ENCODE measurements at places on chromosomes 16 and 17. TPM values are rescaled to one million over a fixed set of nuclear protein-coding genes. Genes with fewer than 3 reads are reported as not detected.

Gene UBE2G1
- total RNA-seq = 67.9 TPM

Gene GNAO1
- 0.36 TPM for total RNA-seq

Gene ANKRD13B
- 30.7 TPM for total RNA-seq

Gene SRSF1
- total RNA-seq = 303 TPM

Gene TBC1D16
- 11.9 TPM for total RNA-seq

Gene KRT40
- not detected for total RNA-seq

Gene TIMM22
- total RNA-seq = 30.1 TPM

Gene SDK2
- 0.62 TPM for total RNA-seq

Gene CLUH
- 124 TPM for total RNA-seq

Gene DHRS7C
- total RNA-seq = not detected

Gene MMP28
- 8.4 TPM for total RNA-seq

Gene ST6GALNAC2
- 0.98 TPM for total RNA-seq

Gene SLFN14
- total RNA-seq = not detected

Gene MRPL38
- total RNA-seq = 127 TPM

Gene IST1
- total RNA-seq = 165 TPM

Gene SLFN13
- 5.2 TPM for total RNA-seq

Gene ATP2A3
- total RNA-seq = 4.9 TPM

Gene SYNRG
- 12.7 TPM for total RNA-seq

Gene CPNE7
- total RNA-seq = 47.2 TPM

Gene KRTAP17-1
- not detected for total RNA-seq

Gene CAMTA2
- 41.4 TPM for total RNA-seq

Gene SP6
- 2.9 TPM for total RNA-seq

Gene ESRP2
- total RNA-seq = 0.15 TPM

Gene GLP2R
- total RNA-seq = 7.6 TPM

Gene UMOD
- total RNA-seq = not detected

Gene SEPTIN1
- 1.9 TPM for total RNA-seq
